SK-MEL-5 (cell line): ENCODE measurements at places on chromosomes 4 and X. TPM values are rescaled to one million over a fixed set of nuclear protein-coding genes. Genes with fewer than 3 reads are reported as not detected.

DNA sequence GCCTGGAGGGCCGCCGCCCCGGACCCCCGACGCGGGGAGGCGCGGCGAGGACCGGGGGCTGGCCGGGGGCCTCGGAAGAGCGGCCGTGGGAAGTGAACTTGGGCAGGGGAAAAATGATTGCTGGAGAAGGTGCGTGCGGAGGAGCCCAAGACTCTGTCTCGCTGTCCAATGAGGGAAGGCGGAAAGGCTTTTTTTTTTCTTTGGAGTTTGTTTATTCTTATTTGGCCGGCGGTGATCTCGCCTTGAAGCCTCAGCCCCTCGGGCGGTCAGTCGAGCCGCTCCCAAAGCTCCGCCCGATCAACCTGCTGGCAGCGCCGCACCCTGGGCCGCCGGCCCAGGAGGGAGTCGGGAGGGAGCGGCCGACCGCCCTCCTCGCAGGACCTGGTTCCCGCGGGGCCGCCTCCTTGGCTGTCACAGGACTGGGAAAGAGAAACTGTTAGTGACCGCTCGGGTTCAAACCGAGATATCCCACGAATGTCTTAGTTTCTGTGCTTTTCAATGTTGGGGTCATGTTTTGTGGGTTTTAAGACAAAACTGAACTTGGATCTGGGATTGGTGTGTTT is 2.5 kb downstream of the CPEB2 start:
- no peak for DNase-seq

DNA sequence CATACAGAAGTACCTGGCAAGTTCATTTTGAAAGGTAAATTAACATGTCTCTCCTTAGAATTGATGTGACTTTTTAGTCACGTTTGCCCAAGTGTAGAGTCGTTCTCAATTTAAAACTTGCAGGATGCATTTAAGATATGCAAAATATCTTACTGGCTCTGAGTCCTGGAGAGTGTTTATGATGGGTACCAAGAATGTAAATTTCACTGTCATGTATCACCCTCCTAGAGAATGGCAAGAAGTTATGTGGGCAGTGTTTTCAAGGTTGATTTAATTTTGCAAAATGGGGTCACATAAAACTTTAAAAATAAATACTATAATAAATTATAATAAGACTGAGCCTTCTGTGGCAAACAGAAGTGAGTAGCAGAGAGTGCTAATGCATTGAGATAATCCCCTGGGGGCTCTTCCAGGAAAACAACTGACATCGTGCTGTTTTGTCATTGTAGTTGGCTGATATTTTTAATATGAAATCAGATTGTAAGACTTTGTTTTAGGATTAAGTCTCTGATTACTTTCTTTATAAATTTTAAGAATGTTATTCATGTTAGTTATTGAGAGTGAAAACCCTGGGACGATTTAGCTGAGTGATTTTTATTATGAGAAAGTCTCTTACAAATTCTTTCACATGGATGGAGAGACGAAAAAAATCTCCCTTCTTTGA is 103.0 kb downstream of the AFF1 start:
- no peak for DNase-seq

DNA sequence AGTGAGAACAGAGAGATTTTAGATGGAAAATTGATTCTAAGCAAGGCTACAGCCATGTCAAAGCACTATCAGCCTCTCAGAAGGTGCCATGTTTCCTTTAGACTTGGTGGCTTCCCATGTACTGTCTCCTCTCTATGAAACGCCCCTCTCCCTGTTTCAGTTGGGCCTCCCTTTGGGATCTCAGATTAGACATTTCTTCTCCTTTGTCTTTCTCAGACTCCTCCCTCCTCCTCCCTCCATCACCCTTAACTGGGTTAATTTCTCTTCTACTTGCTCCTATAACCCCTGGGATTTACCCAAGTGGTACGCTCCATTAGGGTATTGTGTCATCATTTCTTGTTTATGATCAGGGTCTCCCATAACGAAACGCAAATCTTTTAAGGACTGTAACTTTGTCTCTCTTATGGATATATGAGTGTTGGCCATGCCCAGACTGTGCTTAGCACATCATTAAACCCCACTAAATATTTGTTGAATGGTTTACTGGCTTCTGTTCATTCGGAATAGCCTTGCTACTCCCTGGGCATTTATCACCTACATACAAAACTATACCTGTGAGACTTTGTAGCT is 106.8 kb downstream of the FAM9B start:
- DNase-seq = no peak

- DNase-seq = no peak
Measured at GRCh38 chrX:72340041-72340440, 34.3 kb upstream of the CITED1 start.

DNA sequence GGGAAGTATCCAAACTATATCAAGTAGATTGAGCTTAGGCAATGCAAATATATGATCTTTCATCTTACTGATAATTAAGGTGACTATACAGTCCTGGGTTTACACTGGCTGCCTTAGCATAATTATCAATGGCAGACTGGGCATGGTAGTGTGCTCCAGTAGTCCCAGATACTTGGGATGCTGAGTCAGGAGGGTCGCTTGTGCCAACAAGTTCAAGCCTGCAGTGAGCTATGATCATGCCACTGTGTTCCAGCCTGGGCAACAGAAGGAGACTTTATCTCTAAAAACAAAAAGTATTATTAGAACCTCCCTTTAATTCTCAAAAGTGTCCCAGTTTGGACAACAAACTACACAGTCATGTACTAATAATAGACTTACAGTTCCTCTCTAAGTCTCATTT is 99.4 kb upstream of the RASGEF1B start:
- DNase-seq = no peak

- no peak for DNase-seq
Measured at GRCh38 chr4:157818946-157819692, 353.7 kb downstream of the GASK1B start.

GRCh38 chrX:109679820-109680219 is 53.2 kb downstream of the ACSL4 start:
- DNase-seq = no peak

DNA sequence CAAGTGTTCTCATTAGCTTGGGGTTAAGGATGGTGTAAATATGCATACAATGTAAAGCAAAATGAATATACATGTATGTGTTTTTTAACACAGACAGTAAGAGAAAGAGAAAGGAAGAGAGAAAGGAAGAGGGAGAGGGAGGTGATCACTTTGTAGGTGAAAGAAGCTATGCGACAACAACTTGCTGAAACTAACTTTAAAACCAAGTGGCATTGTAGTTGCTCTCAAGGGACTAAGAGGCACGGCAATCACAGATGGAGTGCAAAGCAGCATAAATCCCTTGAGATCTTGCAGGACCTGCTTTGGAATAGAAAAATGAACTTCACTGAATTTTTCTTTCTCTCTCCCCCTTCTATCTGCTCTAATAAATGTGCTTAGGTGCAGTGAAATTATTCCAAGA is 1665.0 kb upstream of the TENM3 start:
- no peak for DNase-seq

The SLITRK4 gene
- total RNA-seq = 0.34 and 0.40 TPM in 2 replicates

The MAGEA6 gene
- 187 and 193 TPM in 2 replicates for total RNA-seq

The IDUA gene
- total RNA-seq = 3.8 and 6.1 TPM in 2 replicates

The ADRA2C gene
- 14.1 and 15.7 TPM in 2 replicates for total RNA-seq

The FAM236B gene
- not detected in 2 replicates for total RNA-seq

The PRSS12 gene
- total RNA-seq = 8.1 and 10.3 TPM in 2 replicates
